COLO829 (cell line): ENCODE measurements at places on chromosomes 12 and 14.
A peak's percentile ranks its signal among the peaks of the same experiment; 100 is the strongest.

DNA sequence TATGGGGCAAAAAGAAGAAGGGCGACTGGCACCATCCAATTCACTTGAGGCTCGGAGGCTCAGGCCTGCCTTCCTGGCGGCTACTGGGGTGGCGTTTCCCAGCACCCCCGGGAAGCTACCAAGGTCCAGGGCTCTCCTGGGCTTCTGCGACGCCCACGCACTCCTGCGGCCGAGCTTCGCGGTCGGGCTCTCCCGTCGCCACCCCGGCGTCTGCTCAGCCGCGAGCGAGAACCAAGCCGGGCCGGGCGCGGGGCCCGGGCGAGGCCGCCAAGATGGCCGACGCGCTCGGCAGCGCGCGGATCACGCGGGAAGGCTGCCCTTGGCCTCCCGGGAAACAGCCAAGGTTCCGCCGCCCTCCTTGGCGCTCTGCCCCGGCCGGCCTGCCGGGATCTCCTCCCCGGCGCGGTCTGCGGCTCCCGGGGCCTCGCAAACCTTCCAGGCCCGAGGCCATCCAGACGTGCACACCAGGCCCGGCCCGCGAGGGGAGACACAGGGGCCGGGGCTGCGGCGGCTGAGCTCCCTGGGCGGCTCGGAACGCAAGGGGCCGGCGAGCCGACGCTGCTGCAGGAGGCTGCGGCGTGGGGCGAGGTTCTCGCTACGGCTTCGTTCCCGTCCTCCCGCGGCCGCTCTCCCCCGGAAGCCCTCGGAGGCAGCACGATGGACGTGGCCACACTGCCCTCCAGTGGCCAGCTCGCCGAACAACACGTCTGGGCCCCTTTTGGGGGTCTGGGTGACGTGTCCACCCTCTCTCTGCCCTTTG, 23.5 kb upstream of the ZFP36L1 start:
- DNase-seq = peak; percentile 83

DNA sequence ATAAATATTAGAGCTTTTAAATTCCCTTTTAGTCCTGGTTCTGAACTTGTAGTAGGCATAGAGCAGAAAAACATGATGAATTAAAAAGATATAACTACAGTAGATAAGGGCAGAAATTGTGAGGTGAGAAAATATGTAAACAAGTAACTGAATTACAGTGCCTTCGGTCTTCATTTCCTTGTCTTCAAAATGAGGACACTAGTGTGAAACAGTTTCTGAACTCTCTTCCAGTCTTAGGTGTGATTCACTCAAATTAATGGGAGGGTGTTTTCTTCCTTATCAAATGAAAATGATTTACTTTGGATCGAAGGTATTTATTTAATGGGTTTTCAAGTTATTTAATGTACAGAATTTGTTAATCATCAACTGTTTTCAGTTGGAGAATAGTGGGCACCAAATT, 1.5 kb downstream of the FGD4 start:
- no peak for DNase-seq

- no peak for DNase-seq
Observed at GRCh38 chr12:51771008-51771407, 77.5 kb downstream of the FIGNL2 start.

GRCh38 chr14:79992407-79993198, 218.7 kb downstream of the DIO2 start:
- no peak for DNase-seq

- DNase-seq = no peak
Observed at GRCh38 chr12:6832125-6832524, 3.9 kb downstream of the P3H3 start.

- peak; percentile 14 for DNase-seq
Observed at GRCh38 chr12:60279221-60279620, 683.4 kb downstream of the SLC16A7 start.

GRCh38 chr14:22932146-22932545, 3.0 kb upstream of the PRMT5 start:
- no peak for DNase-seq

GRCh38 chr14:92756446-92756845, 8.0 kb upstream of the LGMN start:
- no peak for DNase-seq

GRCh38 chr12:97452839-97453238, 9.8 kb upstream of the RMST start:
- DNase-seq = no peak

DNA sequence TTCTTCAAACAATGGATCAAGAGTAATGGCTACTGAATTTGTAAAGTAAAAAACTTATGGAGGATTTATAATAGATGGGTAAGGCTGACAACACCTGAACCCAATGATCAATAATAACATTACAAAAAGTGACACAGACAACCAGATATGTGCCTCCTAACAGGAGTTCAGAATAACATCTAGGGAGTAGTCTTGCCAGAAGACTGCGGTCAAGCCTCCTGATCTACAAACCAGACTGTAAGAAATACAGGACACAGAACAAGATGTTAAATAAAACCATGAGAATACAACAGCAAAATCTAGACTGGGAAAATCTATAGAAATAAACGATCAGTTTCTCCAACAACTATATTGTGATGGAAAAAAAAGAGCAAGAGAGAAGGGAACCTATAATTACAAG, 262.6 kb upstream of the TMTC1 start:
- no peak for DNase-seq

DNA sequence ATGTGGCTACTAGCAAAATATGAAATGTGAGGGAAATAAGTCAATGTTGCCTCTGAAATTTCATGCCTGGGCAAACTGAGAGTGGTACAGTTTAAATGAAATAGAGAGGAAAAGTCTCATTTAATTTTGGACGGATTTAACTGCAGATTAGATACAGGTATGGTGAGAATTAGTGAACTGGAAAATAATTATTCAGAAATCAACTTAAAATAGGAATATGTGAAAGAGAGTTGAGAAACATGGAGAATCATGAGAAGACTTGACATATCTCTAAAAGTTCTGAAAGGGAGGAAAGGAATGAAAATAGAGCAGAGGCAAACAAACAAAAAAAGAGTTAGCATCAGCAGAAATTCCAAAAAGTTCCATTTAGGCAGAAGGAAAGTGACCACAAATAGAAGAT, 33.5 kb upstream of the BMAL2 start:
- no peak for DNase-seq

- DNase-seq = no peak
Observed at GRCh38 chr12:102745971-102746600, 171.0 kb downstream of the PAH start.

GRCh38 chr14:58060077-58060476, 91.9 kb downstream of the ARMH4 start:
- DNase-seq = no peak

- DNase-seq = no peak
Observed at GRCh38 chr12:5429741-5430557, 2.0 kb upstream of the NTF3 start.

- no peak for DNase-seq
Observed at GRCh38 chr12:105744371-105745058, 394.2 kb downstream of the NUAK1 start.

DNA sequence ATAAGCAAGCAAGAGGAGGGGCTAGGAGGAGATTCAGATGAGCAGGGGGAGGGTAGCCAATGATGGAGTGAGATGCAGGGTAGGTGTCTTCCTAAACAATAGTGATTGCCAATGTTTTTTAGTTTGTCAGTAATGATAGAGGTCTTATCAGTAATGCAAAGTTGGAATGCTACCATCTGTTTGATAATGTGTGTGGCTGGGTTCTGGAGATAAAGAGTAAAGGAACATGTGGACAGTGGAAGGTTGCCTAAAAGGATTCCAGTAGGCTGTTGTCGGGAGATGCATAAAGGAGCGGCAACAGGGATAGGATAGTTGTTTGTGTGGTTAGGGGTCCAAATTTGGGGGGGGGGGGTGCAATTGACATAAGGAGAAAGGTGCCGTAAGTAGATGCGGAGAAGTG, 52.5 kb downstream of the TESPA1 start:
- no peak for DNase-seq
